AG10803 (cell line): ENCODE measurements at places on chromosomes 5 and 9.

GRCh38 chr5:173069671-173070070 is 13.5 kb downstream of the CREBRF start:
- DNase-seq = no peak

DNA sequence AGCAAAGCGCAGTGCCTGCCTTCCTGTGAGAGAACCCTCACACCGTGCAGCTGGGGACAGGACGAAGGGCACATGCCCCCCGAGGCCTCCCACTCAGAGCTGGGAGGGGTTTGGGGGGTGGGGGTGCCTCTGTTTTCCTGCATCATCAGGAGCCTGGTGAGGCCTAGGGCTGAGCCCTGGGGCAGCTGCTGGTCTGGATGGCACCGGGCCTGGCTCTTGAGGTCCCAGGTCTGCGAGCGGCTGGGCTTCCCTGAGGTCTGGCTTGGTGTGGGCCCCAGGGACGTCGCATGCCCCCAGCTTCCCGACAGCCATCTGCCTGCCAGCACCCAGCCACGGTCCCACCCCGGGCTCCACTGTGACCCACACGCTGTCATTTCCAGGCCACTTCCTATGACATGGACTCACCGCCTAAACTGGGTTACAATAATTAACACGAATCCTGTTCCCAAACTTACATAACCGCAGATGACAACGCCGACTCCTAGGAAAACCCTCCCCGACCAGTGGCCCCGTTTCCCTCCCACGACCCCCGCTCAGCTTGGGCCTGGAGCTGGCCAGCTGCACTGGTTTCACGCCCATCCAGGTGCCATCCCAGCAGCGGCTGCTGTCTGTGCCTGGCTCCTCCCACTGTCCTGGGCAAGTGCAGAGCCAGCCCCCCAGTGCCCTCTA is 8.7 kb downstream of the NACC2 start:
- DNase-seq = no peak

DNA sequence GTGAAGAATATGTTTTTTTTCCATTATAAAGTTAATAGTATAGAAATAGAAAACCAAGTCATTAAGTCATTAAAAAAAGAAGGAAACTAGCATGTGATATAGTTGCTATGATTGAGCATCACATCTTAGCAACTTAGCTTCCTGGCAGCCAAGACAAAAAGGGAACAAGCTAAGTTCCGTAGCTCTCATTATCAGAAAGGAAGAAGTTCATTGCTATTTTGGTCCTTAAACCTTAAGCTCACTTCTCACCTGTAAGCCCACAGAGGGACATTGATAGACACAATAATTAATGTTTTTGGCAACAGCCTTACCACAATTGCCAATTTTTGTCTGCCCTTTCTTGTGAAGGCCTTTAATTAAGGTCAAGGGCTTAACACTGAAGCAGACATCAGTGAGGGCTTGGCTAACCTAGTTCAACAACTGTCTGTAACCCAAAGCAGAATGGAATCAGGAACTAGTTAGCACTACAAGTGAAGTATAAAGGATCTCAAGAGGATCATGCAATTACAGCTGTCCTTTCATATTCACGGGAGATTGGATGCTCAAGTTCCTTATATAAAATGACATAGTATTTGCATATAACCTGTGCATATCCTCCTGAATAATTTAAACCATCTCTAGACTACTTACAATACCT is 24.0 kb upstream of the KLF4 start:
- DNase-seq = no peak

- no peak for DNase-seq
Measured at GRCh38 chr9:32306006-32306405, 78.4 kb upstream of the ACO1 start.

DNA sequence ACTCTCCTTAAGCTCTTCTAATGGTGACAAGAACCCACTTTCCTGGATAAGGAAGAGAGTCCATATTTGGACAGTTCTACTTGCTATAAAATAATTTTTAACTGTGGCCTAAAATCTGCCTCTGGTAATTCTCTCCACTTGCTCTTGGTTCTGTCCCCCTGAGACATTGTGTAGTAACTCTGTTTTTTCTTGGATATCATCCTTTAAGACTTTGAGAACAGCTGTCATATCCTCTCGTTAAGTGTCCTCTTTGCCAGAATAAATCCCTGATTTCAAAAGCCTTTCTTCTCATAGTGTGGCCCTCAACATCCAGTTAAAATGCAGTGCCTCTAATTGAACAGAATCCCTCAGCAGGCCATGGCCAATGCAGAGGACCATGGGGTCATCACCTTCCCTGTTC is 101.5 kb downstream of the ARHGEF28 start:
- no peak for DNase-seq

GRCh38 chr5:176889321-176890280 is 9.5 kb downstream of the HK3 start:
- no peak for DNase-seq

DNA sequence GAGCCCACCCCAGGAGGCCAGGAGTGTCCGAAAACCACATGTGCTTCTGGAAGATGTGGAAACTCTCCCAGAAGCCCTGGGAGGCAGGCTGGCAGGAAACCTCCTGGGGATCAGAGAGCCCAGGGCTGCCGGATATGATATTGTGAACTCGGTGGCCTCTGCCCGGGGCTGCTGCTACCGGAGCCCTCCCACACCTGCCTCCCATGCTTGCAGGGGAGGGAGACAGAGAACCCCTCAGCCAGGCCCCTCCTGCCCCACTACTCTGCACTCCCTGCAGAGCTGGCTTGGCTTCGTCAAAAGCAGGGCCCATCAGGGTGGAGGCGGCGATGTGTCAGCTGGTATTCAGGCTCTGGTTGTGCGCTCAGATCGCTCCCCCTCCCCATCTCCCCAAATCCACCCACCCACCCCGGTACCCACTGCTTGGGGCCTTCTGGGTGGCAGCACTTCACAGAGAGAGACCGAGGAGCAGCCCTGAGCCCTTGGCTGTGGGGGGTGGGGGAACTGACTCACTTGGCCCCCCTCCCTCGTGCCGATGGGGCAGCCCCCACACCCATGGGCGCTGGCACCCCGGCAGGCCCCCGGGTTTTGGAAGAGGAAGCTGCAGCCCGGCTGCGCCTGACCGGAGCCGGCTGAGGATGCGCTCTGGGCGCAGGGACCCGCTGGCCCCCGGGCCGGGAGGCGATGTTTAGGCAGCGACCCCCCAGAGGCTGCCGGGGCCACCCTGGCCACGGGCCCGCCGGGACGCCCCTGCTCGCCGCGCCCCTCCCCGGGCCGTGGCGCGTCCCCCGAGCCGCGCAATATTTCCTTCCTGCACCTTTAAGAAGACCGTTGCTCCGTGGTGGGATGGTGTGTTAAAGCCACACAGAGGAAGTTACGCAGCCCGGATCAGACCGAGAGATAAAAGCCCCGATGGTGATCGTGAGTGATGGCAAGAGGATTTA is 786 bp upstream of the NTNG2 start:
- DNase-seq = peak; percentile 68

DNA sequence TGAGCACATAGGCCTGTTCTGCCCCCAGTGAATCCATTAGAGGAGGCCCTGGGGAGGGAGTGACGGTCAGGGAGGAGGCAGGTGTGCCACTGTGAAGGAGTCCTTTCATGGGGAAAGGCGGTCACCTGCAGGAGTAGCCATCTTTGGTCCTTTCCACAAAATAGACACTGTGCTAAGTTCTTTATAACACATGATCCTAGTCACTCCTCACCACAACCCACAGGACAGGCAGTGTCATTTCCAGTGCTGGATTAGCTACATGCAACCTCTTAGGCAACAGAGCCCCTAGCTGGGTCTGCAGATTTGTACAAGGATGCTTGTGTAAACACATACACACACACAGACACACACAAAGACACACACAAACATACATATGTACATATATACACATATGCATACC is 18.3 kb downstream of the DOCK2 start:
- no peak for DNase-seq

DNA sequence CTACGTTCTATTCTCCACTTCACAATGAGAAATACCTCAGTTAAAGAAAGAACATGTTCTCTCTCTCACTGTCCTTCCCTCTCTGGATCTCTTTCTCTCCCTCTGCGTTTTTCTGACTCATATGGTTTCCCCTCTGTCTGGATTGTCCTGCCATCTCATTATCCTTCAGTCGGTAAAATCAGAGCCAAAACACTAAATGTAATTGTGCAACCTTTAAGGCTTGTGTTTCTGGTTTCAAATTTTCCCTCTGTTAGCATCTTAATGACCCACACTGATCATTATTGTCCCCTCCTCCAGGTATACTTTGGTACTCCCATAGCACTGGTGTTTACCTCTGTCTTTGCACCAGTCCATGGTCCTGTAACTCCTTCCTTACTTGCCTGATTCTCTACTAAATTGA is 509.4 kb upstream of the C9orf72 start:
- no peak for DNase-seq

- peak; percentile 58 for DNase-seq
Measured at GRCh38 chr5:83745816-83746215, 25.2 kb upstream of the HAPLN1 start.

DNA sequence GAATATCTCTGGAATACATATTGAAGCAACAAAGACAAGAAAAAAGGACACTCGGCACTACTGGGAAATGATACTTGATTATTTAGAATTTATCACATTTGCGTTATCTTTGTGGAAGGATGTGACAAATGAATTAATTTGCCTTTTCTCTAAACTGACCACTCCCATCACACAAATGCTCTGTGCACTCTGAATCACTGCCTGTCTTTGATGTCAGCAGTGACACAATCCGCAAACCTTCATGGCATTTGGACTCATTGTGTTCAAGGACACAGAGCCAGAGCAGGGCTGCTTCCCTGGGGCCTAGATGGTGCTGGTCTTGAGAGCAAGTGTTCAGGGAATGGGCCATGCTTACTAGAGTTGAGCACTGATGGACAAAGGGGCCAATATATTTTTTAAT is 4.9 kb upstream of the KIF4B start:
- DNase-seq = no peak

GRCh38 chr9:93950619-93951601 is 4.2 kb downstream of the BARX1 start:
- DNase-seq = peak; percentile 17

GRCh38 chr5:95191330-95191729 is 93.6 kb downstream of the MCTP1 start:
- no peak for DNase-seq

GRCh38 chr9:128421482-128421996 is 882 bp downstream of the CERCAM start:
- DNase-seq = peak; percentile 69

DNA sequence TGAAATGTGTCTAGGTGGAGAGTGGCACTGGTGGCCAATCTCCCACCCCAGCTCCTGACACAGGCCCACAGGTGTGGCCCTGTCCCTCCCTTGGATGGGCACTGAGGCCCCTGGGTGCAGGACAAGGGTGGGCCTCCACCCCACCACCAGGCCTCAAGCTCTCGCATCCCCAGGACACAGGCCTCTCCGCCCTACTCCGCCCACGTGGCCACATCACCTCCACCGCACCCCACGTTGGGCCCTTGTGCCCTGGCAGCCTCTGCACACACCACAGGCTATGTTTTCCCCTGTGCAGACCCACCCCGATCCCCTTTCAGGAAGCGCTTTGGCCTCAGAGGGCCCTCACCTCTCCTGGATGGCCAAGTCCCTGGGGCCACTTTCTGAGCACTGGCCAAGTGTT is 54.7 kb downstream of the SECISBP2 start:
- DNase-seq = no peak

GRCh38 chr9:34556949-34557348 is 32.6 kb downstream of the CNTFR start:
- DNase-seq = no peak

DNA sequence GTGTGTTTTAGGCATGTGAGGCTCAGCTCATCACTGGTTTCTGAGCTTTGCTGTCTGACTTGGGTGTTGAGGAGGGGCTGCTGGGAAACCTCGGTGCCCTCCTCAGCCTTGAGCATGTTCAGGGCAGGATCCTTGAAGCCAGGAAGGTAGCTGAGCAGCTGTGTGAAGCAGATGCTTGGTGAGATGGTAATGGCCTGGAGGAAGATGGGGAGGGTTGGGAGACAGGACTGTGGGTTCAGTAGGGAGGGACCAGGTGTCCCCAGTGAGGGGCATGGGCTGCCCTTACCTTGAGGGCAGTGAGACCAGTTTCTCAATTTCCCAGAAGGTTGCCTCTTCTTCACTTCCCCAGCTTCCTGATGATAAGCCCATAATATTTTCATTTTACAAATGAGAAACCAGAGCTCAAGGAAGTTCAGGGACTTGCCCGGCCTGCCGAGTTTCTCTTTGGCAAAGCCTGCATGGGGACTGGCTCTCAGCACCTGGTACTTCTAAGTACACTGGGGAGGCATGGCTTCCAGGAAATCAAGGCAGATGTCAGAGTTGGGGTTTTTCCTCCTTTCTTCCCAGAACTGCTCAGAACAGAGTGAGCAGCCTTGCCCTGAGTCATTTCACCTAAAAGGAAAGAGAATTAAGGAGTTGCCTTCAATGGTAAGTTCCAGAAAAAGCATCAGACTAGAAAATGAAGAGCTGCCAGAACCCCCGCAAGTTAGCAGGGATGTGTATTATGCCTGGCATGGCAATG is 225.7 kb downstream of the MAST4 start:
- DNase-seq = no peak

- DNase-seq = no peak
Measured at GRCh38 chr5:20340126-20340525, 352.1 kb upstream of the CDH18 start.

GRCh38 chr5:57445705-57446037 is 36.9 kb downstream of the ACTBL2 start:
- DNase-seq = peak; percentile 60

DNA sequence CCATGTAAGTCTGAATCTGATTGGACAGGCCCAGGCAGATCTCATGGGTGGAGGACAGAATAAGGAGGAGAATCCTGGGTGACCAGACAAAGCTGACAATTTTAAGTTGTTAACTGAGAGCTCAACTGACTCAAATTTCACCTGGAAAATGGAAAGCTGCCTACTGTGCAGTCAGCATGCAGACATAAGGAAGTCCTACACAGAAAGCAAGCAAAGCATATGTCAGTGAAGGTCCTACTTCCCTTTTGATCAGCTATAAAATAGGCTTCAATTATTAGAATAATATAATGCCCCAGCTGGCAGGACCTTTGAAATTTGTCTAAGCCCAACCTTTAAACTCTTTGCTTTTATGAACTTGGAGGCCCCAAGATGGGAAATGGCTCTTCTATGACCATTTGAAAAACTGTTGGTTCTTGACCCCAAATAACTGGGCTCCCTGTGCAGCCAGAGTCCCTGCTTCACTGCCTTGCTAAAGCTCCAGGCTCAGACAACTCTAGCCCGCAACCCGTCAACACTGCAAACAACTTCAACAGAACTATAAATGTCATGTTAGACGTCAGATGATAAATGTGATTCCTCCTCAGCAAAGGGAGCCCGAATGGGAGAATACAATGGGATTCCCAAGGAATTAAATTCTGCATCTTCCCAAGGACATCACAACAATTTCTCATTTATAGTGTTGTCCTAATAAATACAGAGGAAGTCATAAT is 118.9 kb upstream of the ADRA1B start:
- no peak for DNase-seq

GRCh38 chr5:73749485-73750270 is 123.7 kb downstream of the ARHGEF28 start:
- DNase-seq = no peak

GRCh38 chr9:20603524-20604268 is 18.6 kb downstream of the MLLT3 start:
- DNase-seq = no peak

DNA sequence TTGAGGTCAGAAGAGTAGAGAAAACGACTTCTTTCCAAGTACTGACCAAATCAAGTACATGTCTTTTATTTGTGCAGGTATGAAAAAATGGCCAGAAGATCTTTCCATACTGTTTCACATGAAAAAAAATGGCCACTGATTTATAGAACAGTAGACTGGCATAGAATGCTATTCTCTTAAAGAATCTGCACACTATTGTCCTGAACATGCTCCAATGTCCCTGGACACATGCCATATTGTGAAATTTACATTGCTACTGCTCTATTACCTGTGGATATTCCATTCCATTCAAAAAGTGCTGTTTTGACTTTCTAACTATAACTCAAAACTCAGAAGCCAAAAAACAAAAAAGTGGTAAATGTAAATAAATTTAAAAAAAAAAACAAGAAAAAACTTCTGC is 60.6 kb downstream of the FBXL17 start:
- no peak for DNase-seq
